ENCODE measurements at places on chromosomes 2 and 18.

DNA sequence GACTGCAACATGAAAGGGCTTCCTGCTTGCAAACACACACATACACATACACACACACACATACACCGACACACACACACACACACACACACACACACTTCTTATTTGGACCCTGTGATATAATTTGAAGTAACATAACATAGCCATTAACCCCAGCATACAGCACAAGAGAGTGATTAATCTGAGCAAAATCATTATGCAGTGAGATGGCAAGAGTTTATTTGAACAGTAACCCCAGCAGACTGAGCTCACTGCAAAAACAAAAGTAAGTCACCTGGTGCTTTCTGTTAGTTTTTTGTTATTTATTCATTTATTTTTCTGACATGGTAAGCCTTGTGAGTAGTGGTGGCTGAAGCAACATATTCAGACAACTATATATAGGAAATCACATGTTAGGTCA, 93.7 kb downstream of the NOL4 start:
- DNase-seq, result no peak

DNA sequence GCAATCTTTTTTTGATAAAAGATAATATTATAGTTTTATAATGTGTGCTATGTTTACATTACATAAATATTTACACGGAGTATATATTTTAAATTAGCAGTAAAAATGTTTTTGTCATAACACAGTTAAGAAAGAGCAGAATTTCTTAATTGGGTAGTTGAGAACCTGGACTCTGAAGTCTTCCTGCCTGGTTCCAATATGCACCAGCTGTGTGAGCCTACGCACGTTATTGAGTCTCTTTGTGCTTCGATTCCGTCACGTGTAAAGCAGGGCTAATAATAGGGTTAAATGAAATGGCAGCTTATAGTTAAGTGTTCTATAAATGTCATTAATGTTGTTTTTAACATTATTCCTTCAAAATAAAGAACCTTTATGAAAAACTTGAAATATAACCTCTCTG, 1.2 kb upstream of the CCDC88A start:
- DNase-seq, result no peak

DNA sequence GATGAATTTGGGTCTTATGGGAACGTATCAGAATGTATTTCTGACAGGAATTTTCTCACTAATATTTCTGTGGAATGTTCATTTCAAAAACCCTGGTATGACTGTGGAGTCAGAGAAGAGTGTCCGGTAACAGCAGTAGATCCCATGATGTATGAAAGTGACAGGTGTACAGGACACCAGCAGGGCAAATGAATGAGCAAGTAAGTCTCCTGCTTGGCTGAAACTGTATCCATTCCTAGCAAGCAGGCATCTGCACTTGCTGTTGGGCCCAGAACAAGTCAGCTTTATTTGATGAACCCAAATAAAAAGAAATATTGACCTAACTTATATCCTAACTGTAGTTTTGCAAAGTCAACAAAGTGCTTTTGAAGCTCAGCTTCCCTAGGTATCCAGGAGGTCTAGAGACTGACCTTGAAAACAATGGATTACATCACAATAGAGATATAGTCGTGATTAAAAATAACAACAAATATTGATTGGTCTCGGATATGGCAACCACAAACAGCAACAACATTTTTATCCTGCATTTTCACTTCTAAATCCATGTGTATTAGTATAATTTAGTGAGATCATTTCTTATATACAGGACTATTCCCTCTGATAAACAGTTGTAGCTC, 37.6 kb downstream of the NXPH2 start:
- no peak for DNase-seq

GRCh38 chr2:126602334-126602733, 53.6 kb upstream of the GYPC start:
- no peak for DNase-seq

- no peak for DNase-seq
Measured at GRCh38 chr2:3902131-3902530, 198.8 kb downstream of the DCDC2C start.

DNA sequence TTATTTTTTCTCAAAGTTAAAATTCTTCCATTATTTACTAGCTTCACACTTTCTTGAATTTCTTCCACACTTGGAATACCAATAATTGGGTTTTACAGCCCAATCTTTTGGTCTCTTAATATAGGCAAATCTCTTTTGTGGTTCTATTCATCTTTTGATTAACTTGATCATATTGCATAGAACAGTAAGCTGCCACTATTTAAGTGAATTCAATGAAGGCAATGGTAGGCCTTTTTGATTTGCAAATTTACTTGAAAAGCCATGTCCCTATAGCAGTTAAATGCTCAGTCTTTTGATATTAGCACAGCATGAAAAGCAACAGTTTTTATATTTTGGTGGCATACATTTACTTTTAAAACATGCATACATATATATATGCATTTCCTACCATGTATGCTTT, 20.2 kb upstream of the DYNC1I2 start:
- no peak for DNase-seq

- no peak for DNase-seq
Measured at GRCh38 chr2:172496160-172496608, 59.7 kb upstream of the PDK1 start.
